ENCODE measurements at places on chromosomes 11 and 22.

DNA sequence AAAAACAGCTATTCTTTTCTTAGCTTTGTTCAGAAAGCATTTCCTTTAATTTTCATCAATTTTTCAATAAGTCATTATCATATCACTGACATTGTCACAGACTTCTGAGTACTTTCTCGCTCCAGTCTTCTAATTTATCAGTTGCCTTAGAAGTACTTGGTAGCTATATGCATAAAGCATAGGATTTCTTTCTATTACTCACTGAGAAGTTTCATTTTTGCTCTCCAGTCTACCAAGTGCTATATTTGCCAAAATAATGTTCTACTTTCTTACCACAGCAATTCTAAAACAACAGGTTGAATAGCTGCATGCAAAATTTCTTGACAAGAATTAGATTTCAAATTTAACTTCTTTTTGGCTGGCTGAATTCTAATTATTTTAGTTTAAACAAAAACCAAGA, 116.3 kb downstream of the STK33 start:
- no peak for DNase-seq

GRCh38 chr11:102883141-102883540, 8.4 kb upstream of the MMP12 start:
- DNase-seq, result no peak

DNA sequence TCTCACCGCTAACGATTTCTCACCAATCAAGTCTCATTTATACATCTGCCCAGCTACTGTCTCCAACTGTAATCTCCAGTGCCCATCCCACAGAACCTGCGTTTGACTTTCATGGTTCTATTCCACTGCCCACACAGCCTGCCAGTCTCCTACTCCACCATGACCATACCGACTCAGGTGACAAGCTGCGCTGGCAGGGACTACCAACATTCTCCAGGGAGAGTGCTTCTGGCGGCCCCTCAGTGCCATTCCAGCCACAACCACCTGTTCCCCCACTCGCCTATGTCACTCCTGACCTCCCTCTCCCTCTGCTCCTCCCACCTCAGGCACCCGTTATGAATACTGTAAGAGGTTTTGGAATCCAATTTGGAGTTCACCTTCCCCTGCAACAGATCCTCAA, 108.5 kb upstream of the BID start:
- no peak for DNase-seq

GRCh38 chr11:38582756-38583155, 1984.7 kb upstream of the RAG2 start:
- no peak for DNase-seq

DNA sequence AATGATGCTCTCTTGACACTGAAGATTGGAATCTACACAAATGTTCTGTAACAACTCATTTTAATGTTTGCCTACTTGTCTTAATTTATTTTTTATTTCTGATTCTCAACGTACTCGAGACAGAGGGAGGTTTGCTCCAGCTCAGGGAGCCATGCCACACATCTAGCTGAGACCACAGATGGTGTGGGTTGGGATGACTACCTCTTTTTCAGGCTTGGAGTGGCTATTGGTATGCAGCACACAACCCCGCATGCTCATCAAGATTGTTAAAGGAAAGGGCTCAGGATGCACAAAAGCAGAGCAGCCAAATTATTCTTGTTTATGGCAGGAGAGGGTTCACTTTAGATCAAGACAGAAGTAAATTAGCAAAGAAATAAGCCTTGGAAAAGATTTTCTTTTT, 424.5 kb downstream of the OPCML start:
- DNase-seq, result no peak

DNA sequence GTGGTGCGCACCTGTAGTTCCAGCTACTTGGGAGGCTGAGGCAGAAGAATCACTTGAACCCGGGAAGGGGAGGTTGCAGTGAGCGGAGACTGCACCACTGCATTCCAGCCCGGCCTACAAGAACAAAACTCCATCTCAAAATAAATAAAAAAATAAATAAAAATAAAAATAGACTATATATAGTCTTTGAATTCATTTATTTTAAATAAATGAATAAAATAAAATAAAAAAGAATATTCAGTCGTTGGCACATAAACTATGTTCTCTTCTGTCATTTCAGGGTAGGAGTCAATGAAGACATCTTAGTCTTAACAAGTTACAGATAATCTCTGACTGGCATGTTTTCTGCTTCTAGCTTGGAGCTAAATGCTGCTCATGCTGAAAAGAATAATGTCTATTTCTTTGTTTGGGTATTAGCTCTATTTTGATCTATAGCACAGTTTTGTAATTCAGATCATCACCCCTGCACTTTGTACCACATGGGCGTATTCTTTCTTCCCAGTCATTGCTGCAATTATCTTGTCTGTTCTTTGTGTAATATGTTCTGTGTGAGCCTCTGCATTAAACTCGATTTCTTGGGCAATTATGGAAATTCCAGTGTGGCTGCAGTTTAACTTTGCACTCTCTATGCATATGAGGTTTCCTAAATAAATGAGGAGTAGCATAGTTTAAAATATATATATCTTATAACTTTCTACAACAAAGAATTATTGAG, 1.4 kb upstream of the MS4A14 start:
- no peak for DNase-seq

DNA sequence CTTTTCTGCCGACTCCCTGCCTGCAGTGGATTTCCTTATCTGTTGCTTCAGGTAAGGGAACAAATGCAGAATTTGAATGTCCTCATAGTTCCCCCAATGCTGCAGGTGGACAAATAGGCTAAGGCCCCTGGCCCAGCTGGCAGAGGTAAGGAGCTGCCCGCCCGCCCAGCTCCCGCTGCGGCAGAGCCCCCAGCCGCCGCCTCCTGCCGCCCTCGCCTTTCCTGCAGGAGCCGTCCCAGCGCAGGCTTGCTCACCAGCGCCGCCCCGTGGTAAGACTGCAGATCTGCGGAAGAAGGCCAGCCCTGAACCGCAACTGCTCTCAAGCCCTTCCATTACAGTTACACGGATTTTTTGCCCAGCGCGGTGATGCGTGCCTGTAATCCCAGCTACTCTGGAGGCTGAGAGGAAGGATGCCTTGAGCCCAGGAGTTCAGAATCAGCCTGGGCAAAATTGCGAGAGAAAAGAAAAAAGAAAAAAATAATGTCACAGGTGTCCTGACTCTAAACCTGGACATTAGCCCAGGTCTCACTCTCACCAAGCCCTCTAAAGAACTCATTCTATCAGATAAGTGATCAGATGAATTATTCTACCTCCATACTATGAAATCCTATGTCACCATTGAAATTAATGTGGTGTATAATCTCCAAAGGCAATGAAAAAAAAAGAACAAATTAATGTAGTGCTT, 51.2 kb upstream of the EMID1 start:
- no peak for DNase-seq

- no peak for DNase-seq
These were observed 4.7 kb downstream of the ACY3 start for GRCh38 chr11:67645521-67646461.

GRCh38 chr11:17544181-17544622, at the start of gene USH1C:
Gene USH1C, minus strand, starts transcription at chr11:17544416. Its CDS starts 109 bp downstream, at chr11:17544307.
- no peak for DNase-seq

DNA sequence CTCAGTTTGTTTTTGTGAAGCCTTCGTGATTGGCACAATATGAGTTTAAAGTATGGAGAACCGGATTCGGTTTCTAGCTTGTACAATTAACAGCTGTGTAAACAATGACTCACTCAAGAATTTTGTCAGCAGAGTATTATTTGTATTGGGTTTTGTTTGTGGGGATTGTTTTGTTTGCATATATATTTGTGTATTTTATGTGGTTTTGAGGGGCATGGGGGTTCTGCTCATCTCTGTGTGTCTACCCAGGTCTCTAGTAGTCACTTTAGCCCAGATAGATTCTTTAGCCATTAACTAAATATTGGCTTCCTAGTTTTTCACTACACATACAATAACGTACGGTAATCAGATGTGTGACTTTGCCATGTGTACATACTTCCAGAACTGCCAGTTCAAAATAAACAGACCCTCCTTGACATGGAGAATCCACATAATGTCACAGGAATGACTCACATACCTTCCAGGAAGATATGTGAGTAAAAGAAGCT, 7.5 kb upstream of the MS4A7 start:
- no peak for DNase-seq

DNA sequence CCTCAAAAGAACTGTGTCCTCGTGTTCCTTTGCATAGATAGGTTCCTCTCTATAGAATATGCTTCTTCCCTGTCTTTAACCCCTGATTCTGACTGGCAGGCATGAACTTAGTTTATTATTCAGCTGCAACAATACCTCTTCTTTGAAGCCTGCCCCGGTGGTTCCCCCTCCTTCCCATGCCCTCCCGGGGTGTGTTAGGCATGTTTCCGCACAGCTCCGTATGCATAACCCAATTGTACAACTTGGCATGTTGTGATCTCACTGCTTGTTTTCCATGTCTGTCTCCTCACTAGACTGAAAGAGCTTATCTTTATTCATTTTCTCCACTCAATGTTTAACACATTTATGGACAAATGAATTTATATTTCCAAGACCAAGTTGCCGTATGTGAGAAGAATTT, 72.6 kb downstream of the DEPDC5 start:
- no peak for DNase-seq

- no peak for DNase-seq
These were observed 122.2 kb downstream of the PLEKHA7 start for GRCh38 chr11:16891964-16892363.

DNA sequence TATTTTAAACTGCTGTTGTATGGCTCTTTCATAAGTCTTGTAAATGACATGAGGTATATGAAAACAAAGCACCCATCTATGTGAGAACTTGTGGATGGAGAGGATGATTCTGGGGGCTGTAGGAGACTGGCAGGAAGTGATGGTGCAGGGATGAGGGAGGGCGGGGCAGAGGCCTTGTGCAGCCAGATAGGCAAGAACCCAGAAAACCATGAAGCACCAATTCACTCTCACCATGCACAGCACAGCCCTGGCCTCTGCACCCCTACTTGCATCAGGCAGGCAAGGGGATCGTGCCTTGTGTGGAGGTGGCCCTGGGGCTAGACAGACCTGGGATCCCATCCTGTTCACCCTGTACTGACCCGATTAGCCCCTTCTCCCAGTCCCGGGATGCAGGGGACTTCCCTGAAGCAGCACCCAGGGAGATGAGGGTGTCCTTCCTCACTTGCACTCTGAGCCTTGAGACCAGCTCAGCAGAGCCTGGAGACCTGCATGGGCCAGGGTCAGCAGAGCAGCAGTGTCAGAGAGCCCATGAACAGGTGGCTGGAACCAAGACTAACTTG, 85.5 kb downstream of the MORC2 start:
- DNase-seq, result no peak

DNA sequence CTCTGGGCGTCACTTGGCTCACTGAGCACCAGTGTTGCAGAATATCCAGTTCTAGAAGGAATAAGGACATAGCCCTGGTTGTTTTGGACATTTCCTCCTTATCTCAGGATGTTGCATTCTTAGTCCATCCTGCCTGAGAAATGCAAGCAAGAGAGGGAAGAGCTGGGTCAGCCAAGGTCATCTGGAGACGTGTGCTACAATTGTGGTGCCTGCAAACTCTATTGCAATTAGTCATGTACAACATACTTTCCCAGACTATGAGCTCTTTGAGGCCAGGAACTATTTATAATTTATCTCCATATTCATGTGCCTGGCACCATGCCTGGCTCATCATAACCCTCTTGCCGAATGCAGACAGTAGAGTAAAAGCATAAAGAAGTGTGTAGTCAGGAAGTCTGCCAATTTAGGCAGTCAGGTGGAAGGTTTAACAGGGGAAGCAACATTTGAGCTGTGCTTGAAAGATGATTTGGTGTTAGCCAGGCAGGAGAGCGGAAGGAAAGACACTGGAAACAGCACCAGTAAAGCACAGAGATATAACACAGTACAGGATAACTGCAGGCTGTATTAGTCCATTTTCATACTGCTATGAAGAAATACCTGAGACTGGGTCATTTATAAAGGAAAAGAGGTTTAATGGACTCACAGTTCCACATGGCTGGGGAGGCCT, 129.4 kb upstream of the PAX6 start:
- no peak for DNase-seq

DNA sequence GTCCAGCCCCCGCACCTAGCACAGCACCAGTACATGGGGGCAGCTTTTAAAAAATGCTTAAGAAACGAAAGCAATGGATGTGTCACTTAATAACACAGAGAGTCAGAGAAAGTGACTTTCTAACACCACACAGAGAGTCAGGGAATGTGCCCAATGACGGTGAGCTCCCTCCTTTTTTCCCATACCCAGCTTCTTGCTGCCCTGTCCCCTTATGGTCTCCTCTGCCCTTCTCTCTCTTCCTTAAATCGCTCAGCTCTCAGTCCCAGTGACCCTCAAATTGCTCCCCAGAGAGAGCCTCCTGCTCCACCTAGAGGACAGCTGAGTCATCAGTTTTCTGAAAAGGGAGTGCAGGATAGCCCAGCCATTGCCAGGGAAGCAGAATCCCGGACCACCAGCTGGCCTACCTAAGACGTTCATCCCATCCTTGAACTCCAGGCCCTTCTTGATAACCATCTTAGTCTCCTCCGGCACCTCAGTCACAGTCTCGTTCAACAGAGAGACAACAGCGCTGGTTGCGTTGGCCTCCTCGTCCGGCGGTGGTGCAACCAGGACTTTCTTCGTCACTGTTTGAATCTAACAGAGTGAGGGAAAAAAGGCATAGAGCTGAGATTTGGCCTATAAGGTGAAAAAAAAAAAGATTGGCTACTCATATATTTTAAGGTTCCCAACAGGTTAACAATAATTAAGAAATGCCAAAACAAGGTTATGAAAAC, 113.5 kb downstream of the SLC1A2 start:
- DNase-seq, result no peak

- no peak for DNase-seq
These were observed 627.6 kb downstream of the NTM start for GRCh38 chr11:131998020-131998419.

DNA sequence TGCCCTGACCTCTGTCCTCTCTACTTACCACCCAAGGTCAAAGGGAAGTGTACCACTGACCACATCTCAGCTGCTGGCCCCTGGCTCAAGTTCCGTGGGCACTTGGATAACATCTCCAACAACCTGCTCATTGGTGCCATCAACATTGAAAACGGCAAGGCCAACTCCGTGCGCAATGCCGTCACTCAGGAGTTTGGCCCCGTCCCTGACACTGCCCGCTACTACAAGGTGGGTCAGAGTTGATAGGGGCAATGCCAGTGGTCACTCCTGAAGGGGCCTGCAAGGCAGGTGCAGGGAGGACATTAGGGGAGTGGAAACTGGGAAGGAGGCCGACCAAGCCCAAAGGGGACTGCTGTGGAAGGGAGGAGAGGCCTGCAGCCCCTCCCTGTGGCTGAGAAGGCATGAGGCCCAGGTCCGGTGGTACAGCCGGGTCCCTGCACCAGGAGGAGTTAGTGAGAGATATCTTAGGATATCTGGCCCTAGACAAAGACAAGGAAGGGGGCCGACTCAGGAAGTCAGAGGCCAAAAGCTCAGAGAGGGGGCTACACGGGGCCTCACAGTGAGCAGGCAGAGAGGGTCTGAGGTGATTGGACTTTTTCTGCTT, 17.9 kb downstream of the POLR3H start:
- DNase-seq, result no peak

- no peak for DNase-seq
These were observed 77.4 kb downstream of the FAM168A start for GRCh38 chr11:73520353-73521061.

- no peak for DNase-seq
These were observed 112.1 kb downstream of the ATXN10 start for GRCh38 chr22:45783690-45784089.

- no peak for DNase-seq
These were observed 698 bp downstream of the SLC37A4 start for GRCh38 chr11:119030029-119030328.

All from NCI-H187 (cell line).